Placental pericyte (primary cell): ENCODE measurements at places on chromosomes 3 and 15. TPM values are rescaled to one million over a fixed set of nuclear protein-coding genes. Genes with fewer than 3 reads are reported as not detected.

The PCBP4 gene
- total RNA-seq, result 46.8 and 63.9 TPM in 2 replicates

The MESP2 gene
- 0.29 TPM in 1 of 2 replicates, not detected in the other for total RNA-seq

The SENP8 gene
- total RNA-seq, result 1.1 TPM in 2 replicates

The TRIM71 gene
- total RNA-seq, result not detected in 2 replicates

The SECISBP2L gene
- total RNA-seq, result 24.9 and 46.7 TPM in 2 replicates

The LRTM1 gene
- total RNA-seq, result not detected in 2 replicates

The ARNT2 gene
- total RNA-seq, result 4.8 and 8.6 TPM in 2 replicates

The FOXB1 gene
- not detected in 2 replicates for total RNA-seq

The COL6A5 gene
- under 0.01 and 0.14 TPM in 2 replicates for total RNA-seq

The GRAMD1C gene
- total RNA-seq, result 2.8 and 7.7 TPM in 2 replicates

The ADAMTS17 gene
- under 0.01 and 2.7 TPM in 2 replicates for total RNA-seq

The SELENOT gene
- total RNA-seq, result 167 and 324 TPM in 2 replicates

The PATL2 gene
- 0.44 and 1.9 TPM in 2 replicates for total RNA-seq

The PIGBOS1 gene
- total RNA-seq, result 9.3 and 9.8 TPM in 2 replicates

The LRRC2 gene
- 1.4 and 6.6 TPM in 2 replicates for total RNA-seq

The RPL22L1 gene
- 86.0 and 133 TPM in 2 replicates for total RNA-seq

The PLSCR4 gene
- total RNA-seq, result 8.4 and 23.4 TPM in 2 replicates

The MUC20 gene
- 0.88 TPM in 1 of 2 replicates, not detected in the other for total RNA-seq

The SEMA5B gene
- total RNA-seq, result not detected in 2 replicates

The ALS2CL gene
- 0.88 and 1.3 TPM in 2 replicates for total RNA-seq

The TLE3 gene
- total RNA-seq, result 59.7 and 94.8 TPM in 2 replicates

The USF3 gene
- total RNA-seq, result 5.9 and 10.6 TPM in 2 replicates

The TTLL3 gene
- total RNA-seq, result 23.0 and 32.6 TPM in 2 replicates

The KIF23 gene
- 7.0 and 99.4 TPM in 2 replicates for total RNA-seq

The KNL1 gene
- total RNA-seq, result 1.1 and 63.7 TPM in 2 replicates

The FANCD2OS gene
- not detected in 2 replicates for total RNA-seq

The APBA2 gene
- 20.8 and 37.1 TPM in 2 replicates for total RNA-seq

The SEMA3F gene
- under 0.01 and 0.43 TPM in 2 replicates for total RNA-seq

The CHSY1 gene
- 52.1 and 104 TPM in 2 replicates for total RNA-seq

The GOLGA6L7 gene
- not detected in 2 replicates for total RNA-seq

The CELSR3 gene
- total RNA-seq, result 1.1 and 2.4 TPM in 2 replicates

The PPM1M gene
- 19.5 and 27.4 TPM in 2 replicates for total RNA-seq

The FEZF2 gene
- total RNA-seq, result not detected in 2 replicates

The DPPA2 gene
- total RNA-seq, result not detected in 2 replicates

The SAXO2 gene
- total RNA-seq, result 0.88 and 1.3 TPM in 2 replicates

The ZNF717 gene
- 10.6 and 11.8 TPM in 2 replicates for total RNA-seq

The XYLB gene
- total RNA-seq, result 4.3 and 5.5 TPM in 2 replicates

The UROC1 gene
- total RNA-seq, result not detected in 2 replicates

The NEK11 gene
- total RNA-seq, result 5.7 and 5.9 TPM in 2 replicates

The MYO1E gene
- 124 and 161 TPM in 2 replicates for total RNA-seq
